ENCODE measurements at places on chromosomes 5 and 9.

DNA sequence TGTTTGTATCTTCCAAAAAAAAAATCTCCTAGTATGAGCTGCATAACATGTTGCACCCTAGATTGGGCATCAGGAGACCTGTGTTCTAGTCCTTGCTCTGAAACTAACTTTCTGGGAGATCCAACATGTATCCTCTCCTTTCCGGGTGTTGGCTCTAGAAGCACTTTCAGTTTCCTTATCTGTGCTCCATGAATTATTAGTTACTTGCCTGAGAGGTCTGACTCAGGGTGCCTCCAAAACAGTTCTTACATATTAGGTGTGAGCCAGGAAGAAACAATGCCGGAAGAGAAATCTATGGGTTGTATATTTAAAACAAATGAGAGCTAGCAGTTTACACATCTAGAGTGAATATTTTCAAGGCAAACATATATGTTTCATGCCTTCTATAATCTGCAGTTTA lies 36.7 kb upstream of the SLC36A2 start:
- DNase-seq, result no peak

GRCh38 chr5:149317281-149318048 lies 27.8 kb upstream of the GRPEL2 start:
- peak; percentile 49 for DNase-seq

DNA sequence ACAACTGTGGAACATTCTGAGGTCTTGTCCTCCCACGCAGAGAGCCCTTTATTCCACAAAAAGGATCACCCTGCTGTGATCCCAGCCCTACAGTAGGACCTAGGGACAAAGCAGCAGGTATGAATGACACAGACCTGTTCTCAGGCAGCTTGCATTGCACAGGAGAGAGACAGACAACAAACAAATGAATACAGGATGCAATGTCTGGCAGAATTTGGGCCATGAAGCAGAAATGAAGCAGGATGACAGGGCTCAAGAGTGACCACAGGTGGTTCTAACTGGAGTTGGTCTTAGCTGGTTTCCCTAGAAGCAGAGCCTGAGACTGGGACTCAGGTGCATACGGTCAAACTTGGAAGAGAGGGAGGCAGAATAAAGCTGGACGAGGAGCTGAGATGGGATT lies 388.8 kb downstream of the CDK5RAP2 start:
- DNase-seq, result no peak

DNA sequence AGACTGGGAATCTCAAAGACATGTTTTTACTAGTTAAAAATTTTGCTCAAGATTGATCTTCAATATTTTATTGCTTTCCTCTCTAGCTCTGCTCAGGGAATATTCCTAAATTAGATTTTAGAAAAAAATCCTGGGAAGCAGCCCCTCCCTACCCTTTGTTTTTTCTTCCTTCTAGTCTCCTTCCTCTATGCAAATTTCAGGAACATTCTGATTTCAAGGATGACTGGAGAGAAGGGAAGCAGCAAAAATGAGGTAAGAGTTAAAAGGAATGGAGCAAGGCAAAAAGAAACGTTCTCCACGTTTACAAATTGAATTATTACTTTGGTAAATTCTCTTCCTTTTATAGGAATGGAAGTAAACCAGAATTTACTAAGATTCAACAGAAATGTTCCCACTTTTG lies 493.4 kb upstream of the TUSC1 start:
- no peak for DNase-seq

- DNase-seq, result no peak
Observed at GRCh38 chr9:100739666-100740065, 161.8 kb downstream of the CAVIN4 start.

DNA sequence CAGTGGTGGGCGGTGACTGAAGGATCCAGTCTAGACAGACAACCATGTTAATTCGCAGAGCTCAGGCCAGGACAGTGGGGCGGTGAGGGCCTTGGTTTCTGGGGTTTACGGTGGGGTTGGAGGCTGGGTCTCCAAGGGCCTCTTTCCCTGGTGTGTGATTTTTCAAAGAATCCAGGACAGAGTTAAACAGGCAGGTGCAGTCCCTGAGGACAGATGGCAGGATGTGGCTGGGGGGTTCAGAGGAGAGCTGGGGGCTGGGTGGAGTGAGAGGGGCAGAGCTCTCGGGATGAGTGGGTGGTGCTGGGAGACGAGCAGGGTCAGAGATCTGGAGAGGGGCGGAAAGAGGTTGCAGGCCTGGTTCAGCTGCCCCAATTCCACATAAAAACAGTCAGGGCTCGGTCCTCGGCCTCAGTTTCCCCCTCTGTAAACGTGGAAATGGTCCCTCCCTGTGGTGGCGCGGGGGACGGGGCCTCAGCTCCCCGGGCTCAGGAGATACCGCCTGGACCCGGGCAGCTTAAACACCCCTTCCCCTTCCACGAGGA lies 145.9 kb downstream of the GAPVD1 start:
- DNase-seq, result no peak

DNA sequence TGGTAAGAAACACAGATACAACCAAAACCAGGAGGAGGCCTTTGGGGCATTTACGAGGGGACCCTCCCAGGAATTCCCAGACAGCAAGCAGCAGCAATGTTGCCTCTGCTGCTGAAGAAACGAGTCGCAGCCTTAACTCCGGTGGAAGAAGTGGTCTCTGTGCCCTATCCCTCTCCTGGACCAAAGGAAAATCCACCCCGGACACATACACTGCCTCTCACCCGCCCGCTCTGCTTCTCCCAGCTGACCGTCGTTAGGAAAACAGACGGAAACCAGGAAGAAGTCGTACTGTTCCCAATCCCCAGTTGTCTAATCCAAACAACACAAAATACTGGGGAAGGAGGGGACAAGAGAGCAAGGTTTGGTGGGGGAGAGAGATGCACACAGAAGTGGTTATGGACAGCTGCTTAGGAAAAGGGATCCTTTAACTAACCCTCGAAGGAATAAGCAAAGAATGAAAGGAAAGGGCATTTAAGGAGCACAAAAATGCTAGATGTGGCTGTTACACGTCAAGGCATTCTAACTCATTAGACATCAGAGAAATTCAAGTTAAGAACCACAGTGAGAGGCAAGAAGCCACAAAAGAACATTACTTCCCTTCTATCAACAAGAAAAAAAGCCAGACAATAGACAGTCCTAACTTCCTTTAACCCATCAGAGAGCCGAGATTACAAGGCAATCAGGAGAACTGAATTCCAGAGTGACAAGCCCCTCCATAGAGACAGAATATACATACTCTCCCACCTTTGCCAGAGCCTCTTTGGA lies 71.9 kb downstream of the ACTL7B start:
- DNase-seq, result no peak
